Mucosa of gallbladder (tissue), 1 donor: ENCODE measurements at places on chromosomes 1 and 21.

DNA sequence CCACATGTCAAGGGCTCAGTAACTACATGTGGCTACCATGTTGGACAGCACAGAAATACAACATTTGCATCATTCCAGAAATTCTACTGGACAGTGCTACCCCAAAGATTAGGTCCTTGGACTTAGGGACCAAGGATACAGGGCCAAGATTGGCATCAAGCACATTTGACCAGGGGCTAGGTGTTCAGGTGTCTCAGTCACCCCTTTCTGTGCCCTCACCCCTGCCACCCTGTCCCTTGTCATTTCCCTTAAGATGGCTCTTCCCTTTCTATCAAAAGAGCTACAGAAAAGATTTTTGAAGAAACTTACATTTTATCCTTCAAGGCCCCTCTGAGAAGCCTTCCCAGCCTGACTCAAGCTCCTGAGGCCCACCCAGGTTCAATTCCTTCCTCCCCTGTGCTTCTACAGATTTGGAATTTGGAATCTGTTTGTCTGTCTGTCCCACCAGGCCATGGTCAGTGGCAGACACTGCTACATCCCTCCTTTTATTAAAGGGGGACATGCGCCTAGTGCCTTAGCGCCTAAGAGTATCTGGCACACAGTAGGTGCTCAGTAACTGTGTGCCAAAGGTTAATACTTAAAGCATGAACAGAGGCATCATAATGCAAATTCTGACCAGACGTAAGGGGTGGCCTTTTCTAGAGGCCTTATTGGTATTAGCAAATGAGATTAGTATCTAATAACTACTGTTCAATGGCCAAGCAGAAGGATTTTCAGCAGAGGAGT lies 21.4 kb downstream of the CSF1 start:
- no peak for DNase-seq

DNA sequence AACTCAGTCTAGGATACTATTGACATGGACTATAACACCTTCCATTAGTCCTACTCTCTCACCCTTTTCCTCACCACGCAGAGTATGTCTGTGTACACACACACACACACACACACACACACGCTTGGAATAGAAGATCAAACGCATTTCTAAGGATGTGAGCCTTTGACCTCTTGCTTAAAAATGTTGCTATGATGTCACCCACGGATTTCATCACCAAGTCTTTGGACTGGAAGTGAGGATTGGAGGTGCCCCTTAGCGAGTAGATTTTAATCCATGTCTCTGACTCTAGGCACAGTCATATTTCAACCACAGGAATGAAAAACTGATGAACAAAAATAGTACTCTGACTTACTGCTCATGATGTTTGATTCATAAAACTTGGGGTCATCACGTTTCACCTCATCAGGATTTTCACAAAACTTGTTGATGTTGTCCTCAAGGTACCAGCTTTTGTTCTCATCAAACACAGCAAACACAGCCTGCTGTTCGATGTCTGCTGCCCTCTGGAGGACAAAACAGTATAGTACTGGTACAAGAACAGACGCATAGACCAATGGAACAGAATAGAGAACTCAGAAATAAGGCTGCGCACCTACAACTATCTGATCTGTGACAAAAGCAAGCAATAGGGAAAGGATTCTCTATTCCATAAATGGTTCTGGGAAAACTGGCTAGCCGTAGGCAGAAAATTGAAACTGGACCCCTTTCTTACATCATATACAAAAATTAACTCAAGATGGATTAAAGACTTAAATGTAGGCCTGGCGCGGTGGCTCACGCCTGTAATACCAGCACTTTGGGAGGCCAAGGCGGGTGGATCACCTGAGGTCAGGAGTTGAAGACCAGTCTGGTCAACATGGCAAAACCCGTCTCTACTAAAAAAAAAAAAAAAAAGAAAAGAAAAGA lies 39.9 kb downstream of the F5 start:
- DNase-seq, result peak; percentile 72

GRCh38 chr1:61569303-61569621 lies 155.7 kb downstream of the TM2D1 start:
- DNase-seq, result no peak

DNA sequence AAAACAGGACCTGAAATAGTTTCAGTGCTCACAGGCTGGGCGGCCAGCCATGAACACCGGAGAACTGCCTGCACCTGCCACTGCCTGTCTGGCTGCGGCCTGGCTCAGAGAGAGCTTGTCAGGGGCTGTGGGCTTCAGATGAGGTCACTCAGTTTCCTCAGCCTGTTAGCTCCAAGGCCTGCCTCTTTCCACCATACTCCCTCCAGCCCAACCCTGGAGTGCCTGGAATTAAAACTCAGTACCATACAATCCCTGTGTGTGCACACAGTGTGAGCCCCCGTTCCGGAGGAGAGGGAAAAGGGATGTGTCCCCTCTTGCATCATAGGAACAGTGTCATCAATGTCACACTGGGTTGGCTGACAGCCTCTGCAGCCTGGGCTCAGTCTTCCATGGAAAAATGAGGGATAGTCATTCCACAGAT lies 16.2 kb downstream of the CACNA1S start:
- no peak for DNase-seq

DNA sequence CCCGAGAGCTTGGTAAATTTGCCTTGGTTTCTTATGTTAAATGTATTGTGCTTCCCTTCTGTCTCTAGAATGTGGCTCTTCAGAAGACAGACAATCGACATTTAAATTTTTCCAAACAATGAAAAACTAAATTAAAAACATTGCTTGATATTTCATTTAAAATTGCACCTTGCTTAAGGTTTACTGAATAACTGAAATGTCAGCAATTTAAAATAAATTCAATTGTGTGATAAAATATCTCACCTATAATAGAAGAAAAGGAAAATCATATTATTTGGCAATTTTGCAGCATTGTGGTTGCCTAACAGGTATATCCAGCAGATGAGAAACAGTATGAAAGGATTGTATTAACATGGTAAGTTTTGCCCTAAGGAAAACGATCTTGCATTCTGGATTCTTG lies 56.5 kb downstream of the MAP3K21 start:
- no peak for DNase-seq

GRCh38 chr1:210726621-210727020 lies 397.9 kb downstream of the HHAT start:
- DNase-seq, result no peak

DNA sequence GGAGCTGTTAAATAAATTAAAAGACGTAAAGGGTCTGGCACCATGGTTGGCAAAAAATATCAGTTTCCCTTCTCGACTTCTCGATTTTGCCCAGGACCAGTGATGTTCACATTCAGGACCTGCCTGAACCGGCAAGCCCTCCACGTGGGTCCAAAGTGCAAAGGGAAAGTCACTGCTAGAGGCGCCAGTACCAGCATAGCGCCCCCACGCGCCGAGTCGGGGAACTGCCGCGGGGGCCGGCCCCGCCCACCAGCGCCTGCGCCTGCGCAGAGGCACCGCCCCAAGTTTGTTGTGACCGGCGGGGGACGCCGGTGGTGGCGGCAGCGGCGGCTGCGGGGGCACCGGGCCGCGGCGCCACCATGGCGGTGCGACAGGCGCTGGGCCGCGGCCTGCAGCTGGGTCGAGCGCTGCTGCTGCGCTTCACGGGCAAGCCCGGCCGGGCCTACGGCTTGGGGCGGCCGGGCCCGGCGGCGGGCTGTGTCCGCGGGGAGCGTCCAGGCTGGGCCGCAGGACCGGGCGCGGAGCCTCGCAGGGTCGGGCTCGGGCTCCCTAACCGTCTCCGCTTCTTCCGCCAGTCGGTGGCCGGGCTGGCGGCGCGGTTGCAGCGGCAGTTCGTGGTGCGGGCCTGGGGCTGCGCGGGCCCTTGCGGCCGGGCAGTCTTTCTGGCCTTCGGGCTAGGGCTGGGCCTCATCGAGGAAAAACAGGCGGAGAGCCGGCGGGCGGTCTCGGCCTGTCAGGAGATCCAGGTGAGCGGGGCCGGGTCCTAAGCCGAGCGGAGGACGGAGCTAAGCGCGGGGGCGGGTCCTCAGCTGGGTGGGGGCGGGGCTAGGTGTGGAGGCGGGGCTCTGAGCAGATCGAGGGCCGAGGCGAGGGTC lies at the start of gene PINK1:
Gene PINK1 (plus strand): TSS at position 269 of the 875 bp plus-strand sequence. CDS start 91 bp downstream, at position 360.
- DNase-seq, result peak; percentile 85

- peak; percentile 27 for DNase-seq
Measured at GRCh38 chr1:40625076-40625475, 40.4 kb downstream of the RIMS3 start.

GRCh38 chr1:112722601-112723510 lies 7.7 kb upstream of the PPM1J start:
- no peak for DNase-seq

DNA sequence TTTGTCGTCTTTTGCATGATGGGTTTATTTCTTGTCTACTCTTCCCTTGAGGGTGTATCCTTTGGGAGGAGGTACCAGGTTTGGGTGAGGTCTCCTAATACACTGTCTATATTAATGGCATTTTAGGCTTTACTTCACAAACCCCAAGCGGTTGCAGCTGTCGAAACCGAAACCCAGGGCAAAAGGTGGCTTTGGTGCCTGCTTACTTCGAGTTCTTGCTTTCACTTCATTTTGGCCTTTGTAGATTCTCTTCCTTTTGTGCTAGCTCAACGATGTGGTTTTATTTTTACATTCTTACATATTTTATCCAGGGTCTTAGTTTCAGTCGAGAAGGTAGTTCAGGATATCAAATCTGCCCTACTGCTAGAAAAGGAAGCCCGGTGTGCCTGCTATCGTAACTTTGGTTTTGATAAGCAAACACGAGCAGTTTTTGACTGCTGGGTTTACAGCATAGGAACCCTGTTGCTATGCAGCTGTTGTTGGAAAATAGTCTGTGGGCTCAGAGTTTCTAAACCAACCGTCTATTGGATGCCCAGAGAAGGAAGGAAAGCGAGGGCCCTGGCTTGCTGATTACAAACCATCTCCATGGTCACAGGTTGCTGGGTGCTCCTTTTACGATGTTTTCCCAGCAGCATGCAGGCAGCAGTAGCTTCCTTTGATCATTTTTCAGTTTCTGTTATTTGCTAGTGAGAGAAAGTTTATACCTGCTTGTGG lies 9.8 kb upstream of the TSPAN2 start:
- DNase-seq, result peak; percentile 19

- no peak for DNase-seq
Measured at GRCh38 chr1:112770724-112771123, 55.6 kb upstream of the PPM1J start.

GRCh38 chr1:42927920-42928505 lies 30.7 kb downstream of the SLC2A1 start:
- no peak for DNase-seq

DNA sequence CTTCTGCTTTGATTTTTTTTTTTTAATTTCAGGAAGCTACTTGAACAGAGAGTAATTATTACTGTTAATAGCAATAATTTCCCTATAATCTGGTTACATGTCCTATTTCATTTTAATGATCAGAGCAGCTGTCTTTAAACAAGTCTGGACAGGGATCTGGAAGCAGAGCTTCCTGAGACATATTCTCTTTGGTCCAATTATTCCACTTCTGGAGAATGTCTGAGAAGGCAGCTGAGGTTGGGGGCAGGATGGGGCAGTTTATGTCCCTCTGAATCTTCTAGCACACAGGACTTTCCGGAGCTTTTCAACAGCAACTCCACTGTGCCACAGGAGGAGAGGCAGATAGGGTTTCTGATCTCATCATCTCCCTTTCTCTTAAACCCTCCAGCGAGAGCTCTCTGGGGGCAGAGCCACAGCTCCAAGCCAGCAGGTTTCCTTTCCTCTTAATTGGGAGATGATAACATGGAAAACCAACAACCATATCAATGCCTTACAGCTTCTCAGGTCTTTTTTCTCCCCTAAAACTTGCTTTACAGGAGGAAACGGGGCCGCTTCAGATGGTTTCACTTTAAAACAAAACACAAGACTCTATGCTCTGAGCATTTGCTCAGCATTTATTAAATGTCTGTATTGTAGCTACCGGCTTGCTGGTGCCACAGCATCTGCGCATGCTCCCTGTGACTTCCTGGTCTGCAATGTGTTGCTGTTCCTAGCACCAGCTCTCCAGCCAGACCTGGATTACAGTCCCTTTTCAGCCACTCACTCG lies 425.7 kb upstream of the USP24 start:
- DNase-seq, result peak; percentile 61

DNA sequence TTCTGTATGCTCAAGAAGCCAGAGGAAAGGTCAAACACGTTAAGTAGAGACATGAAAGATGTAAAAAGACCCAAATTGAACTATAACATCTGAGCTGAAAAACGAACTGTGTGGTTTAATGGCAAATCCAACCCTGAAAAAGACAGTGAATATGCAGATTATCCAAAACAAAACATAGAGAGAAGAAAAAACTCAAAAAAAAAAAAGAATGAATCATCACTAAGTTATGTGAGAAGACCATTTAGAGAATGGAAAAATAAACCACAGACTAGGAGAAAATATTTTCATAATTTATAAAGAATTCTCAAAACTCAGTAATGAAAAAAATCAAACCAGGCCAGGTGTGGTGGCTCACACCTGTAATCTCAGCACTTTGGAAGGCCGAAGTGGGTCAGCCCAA lies 253.3 kb downstream of the PLPP3 start:
- no peak for DNase-seq

DNA sequence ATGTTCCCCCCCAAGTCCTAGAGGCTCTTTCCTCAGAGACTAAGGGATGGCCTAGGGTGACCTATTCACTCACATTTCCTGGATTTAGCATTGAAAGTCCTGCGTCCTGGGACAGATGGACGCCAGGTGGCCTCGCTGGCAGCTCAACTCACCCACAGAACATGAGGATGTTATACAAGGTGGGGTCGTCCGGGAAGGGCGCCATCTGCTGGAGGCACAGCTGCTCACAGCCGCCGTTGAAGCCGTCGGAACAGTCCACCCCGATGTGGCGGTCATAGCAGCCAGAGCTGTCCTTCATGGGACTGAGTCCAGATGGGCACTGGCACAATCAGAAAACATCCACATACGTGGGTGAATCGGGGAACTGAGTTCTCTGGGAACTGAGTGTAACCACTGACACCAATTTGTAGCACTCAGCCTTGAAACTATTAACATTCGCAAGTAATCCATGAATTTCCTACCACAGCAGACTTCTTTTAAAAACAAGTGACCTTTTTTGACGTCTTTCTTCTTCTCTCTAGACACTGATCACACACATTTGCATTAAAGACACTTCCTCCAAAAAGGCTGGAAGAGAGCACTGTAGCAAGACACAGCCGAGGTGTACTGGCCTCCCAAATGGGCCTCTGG lies 215.4 kb downstream of the ASTN1 start:
- peak; percentile 13 for DNase-seq
